LNCaP clone FGC (cell line): ENCODE measurements at places on chromosomes 2 and 18.

- DNase-seq = no peak
These were observed 405 bp downstream of the SOS1 start for GRCh38 chr2:39120521-39120770.

DNA sequence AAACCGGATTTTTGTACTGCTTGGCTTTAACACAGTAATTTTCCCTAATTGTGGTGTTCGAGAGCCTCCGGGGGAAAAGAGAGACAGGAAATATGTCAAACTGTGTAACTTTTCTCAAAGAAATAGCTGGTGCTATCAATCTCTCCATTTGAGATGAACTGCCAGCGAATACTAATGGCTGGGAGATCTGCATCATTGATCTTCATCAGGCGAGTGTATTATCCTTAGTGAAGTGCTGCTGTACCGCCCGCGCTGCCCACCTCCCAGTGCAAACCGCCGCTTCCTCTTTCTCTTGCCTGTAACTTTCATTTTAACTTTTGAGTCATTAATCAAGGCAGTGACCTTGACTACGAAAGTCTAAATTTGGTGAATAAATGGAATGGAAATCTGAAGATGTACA, 246.1 kb upstream of the ST6GAL2 start:
- no peak for DNase-seq

- DNase-seq = no peak
These were observed 549.9 kb upstream of the FSIP2 start for GRCh38 chr2:185188656-185189055.

DNA sequence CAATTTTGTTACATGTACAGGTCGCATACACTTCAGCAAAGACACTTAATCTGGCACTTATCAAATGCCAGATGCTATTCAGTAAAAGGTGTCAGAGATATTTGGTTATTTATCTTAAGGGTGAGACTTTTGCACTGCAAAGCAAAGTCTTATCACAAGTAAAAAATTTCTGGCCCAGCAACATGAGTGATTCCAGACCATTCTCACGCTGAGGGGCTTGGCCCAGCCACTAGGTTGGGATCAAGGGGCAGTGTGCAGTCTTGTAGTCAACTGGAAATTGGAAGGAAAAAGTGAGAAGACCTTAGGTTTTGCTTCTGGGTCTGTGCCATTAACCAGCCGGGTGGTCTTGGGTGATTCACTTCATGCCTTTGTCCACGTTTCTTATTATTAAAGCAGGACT, 181.6 kb downstream of the RNF144A start:
- no peak for DNase-seq

DNA sequence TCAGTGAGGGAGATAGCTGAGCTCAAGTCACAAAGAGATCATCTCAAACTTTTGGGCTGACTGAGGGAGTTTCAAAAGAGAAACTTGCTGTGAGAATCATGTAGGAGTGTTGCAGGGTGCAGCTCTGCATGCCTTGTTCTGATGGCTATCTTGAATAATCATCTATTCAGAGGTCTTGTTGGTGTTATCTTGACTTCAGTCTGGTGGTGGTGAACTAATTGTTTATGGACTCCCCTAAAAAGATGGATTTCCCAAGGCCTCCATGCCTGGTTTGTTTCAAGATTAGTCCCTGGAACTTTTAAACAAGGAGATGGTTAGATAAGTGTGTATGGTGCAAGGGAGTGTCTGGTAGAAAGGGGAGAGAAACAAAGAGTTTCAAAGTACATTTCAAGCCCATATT, 29.8 kb downstream of the SLC39A6 start:
- DNase-seq = no peak
